ENCODE measurements at places on chromosomes 16 and 17.
A peak's percentile ranks its signal among the peaks of the same experiment; 100 is the strongest.

- DNase-seq: no peak
Measured at GRCh38 chr17:7972131-7972785, 30.2 kb upstream of the GUCY2D start.

GRCh38 chr16:64991001-64991400, 130.9 kb downstream of the CDH11 start:
- DNase-seq: no peak

DNA sequence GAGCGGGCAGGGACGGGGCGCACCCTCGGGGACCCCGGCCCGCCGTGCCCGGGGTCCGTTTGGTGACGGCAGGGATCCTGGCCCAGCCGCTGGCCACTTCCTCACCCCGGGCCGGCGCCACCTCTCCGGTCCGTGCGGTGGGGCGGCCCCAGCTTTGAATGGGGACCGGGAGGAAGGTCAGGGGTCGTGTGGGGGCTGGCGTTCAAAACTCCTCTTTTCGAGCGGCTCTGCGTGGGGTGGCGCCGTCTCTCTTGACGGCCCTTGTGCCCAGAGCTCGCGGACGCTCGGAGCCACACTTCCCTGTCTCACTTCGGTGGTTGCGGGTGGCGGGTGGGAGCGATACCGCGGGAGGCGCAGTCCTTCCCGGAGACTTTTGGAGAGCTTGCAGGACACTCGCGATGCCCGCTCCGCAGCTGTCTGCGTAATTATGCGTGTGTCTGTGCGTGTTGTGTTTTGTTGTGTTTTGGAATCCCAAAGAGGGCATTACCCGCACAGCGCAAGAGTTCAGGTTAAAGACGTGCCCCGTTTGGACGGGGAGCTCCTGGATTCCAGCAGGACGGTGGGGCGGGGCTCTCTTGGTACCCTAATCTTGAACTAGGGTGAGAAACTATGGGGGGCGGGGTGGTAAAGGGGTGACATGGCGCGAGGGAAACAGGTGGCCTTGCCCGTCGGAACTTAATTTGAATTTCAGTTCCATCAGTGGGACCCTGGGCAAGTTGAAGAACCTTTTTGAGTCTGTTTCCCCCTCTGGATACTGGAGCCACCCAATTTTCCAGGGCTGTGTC, 637 bp downstream of the PLCG2 start:
- DNase-seq: no peak

- DNase-seq: no peak
Measured at GRCh38 chr17:65278820-65279184, 141.6 kb downstream of the RGS9 start.

GRCh38 chr17:69761767-69762321, 313.2 kb upstream of the KCNJ16 start:
- no peak for DNase-seq

DNA sequence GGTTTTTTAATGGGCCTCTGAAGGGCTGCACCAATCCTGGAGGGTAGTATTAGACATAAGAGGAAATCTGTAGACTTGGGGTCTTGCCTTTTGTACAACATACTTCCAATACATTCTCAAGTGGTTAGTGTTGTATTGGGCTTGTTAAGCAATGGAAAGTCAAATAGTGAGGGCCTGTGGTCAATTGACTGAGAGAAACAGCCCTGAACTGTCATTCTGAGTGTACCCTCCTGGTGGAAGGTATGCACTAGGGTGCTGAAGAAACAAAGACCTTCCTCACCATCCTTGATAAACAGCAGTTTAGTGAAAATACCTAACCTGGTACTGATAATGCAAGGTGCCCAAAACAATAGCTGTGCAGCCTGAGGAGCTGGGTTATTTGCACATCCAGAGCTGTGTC, 22.2 kb downstream of the OR2C1 start:
- no peak for DNase-seq

- no peak for DNase-seq
Measured at GRCh38 chr17:72590882-72591281, 470.1 kb downstream of the SOX9 start.

DNA sequence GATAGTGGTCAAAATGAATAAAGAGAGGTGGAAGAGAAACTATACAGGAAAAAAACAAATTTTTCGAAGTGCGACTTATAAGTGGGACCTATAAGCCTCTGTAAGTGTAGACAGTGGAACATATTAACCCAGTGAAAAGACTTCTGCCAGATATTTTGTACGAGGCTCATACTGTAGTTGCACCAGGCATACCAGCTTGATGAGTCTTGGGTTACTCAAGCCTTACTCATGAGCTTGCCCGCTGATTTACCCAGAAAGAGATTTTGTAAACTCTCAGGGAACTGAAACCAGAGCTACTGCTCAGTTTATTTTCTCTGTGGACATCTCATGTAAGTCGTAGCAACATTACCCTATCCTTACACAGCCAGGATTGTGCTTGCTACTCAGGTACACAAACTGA, 708.0 kb upstream of the SOX9 start:
- DNase-seq: no peak

DNA sequence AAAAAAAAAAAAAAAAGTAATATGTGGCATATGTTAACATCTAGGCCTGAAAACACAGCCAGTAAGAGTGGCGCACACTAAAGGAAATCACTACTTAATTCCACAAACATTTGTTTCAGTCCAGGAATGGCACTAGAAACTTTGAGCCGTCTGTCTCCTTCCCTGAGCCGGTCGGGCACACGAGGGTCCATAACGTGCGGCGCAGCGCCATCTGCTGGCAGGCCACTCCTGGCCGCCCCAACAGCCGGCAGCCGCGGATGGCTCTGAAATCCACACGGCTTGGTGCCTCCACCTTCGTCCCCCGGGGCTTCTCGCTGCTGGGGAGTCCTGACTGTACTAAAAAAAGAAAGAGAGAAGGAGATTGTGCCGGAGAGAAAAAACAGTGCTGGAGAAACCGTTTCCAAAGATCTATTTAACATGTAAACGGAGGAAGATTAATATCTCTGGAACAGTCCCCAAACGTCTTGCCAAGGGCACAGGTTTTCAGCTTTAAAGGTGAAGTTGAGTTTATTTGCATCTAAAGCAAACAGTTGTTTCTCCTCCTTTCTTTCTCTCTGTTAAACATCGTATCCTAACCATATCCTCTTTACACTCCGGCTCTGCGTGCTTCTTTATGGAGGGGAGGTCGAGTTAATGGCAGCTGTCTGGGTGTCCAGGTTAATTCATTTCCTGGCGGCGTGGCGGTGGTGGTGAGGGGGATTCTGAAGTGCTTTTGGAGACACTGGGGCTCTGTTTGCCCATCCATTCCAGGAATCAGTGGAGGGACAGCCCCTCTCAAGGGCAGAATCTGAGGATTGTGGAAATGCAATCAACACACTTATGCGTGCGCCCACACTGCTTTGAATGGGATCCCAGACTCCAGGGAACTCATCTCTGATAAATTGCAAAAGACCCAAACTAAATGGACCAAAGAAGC, 611.3 kb upstream of the SALL1 start:
- no peak for DNase-seq

GRCh38 chr17:70034158-70034557, 40.9 kb upstream of the KCNJ16 start:
- no peak for DNase-seq

DNA sequence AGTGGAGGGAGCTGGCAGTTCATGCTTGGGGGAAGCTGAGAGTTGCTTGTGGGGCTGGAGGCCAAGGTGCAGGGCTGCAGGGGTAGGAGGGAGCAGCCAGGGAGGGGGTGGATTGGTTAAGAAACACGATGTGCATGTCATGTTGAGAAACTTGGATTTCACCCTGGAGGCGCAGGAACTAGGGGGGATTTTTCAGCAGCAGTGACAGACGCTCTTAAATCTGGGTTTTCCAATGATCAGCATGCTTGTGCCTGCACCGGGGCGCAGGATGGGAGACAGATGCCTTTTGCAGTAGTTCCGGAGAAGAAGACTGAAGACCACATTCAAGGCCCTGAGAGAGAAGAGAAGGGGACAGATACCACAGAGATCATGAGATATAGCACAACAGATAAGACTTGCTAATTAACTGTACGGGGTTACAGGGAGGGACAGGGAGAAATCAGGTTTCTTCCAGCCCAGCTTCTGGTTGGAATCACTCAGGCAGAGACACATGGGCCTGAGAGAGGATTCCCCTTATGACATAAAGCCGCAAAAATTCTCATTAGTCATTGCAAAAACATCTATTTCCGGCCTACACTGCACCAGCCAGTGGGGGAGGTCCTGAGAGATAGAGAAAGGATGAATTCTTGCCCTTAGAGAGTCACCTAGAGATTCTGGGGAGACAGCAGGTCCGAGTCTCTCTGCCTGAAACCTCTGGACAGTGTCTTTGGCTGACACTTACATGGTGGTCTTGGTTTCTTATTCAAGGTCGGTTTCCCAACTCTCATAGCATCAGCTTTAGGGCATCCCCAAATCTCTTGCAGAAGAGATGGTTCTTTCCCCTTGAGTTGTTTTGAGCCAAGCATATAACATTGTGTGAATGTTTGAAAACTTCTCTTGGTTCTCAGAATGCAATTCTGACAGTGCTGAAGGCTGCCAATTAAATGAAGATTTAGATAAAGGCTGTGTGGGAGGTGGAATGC, 27.1 kb downstream of the CDH13 start:
- DNase-seq: no peak

DNA sequence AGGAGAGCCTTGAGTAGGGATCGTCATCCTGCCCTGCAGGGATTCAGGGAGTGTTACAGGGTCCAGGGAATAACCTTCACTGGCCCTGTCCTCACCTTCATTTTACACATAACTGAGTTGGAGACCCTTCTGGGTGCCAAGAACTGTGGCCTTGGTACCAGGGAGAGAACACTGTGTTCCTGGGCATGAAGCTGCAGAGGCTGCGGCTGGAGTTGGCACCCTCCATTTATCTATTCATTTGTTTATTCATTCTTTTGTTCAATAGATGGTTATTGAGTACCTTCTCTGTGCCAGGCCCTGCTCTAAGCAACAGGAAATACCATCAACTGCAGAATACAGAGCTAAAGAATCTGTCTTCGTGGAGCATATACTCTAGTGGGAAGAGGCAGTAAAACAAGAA, 6.7 kb downstream of the ABCC3 start:
- DNase-seq: no peak

DNA sequence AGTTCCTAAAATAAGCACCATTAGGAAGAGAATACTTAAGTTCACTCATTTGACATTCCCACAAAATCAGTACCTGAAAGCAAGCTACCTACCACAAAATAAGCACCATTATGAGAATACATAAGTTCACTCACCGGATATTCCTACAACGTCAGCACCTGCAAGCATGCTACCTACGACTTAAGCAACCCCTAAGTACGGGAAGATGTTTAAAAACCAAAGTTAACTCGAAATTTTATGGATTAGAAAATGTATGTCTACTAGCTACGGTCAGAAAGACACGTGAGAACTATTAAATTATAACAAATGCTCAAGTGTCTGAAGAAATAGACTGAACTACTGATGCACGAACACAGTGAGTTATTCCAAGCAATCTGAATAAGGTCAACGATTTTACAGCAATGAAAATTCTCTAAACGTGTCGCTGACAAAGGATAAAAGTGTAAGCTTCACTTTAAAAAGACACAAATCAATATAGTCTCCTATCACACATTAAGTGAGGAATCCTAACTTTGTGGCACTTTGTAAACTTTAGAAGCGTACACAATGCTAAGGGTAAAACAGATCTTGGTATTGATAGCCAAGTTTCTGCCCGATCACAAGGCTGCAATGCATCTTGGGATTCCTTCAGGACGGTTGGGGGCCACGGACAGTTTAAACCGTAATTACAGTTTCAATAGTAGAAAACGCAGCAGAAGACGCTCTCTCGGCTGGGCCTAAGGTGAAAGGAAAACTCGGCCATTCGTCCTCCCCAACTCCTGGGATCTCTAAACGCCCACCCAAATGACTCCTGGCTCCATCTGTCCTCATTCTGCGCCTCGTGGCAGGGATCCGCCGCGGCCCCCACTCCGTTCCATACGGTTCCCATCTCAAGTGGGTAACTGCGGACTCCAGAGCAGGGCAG, 1.3 kb downstream of the GSPT1 start:
- DNase-seq: peak; percentile 6

GRCh38 chr16:19868421-19868820, 16.2 kb downstream of the GPRC5B start:
- no peak for DNase-seq

- DNase-seq: no peak
Measured at GRCh38 chr16:64982581-64982980, 139.3 kb downstream of the CDH11 start.

DNA sequence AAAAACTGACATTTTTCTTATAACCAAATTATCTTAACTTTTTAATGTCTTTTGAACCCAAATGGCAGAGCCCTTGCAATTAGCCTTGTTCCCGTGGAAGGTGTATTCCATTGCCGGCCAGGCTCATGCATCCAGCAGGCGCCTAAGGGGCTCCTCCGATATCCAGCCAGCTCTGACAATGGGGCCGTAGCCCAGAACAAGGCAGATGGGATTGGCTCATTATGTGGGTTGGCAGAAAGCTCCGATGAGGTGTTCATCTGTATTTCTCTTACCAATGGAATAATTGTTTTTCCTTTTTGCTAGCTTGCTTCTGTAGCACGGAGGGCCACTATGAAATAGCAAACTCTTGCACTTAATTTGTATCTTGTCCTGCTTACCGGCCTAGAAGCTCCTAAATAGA, 208.2 kb upstream of the CHMP6 start:
- DNase-seq: no peak

- no peak for DNase-seq
Measured at GRCh38 chr16:79985606-79986005, 385.1 kb upstream of the MAF start.

DNA sequence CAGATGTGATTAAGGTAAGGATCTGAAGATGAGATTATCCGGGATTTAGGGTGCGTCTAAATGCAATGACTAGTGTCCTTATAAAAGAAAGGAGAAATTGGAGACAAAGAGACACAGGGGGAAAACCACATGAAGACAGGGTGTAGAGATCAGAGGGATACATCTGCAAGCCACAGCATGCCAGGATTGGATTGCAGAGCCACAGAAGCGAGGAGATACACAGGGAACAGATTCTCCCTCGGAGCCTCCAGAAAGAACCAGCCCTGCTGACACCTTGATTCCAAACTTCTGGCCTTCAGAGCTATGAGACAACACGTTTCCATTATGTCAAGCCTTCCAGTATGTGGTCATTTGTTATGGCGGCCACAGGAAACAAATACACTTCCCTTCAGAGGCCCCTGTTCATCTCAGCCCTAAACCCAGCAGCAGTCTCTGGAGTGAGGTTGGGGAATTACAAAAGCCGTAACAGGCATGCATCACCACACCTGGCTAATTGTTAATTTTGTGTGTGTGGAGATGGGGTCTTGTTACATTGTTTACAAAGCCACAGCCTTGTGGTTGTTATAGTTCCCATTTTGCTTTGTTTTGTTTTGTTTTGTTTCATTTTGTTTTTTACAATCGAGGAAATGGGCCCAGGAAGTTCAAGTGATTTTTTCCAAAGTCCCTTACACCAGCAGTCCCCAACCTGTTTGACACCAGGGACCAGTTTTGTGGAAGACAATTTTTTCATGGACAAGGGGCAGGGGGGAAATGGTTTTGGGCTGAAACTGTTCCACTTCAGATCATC, 51.6 kb upstream of the LYRM9 start:
- no peak for DNase-seq

GRCh38 chr16:79430191-79430678, 170.3 kb downstream of the MAF start:
- no peak for DNase-seq
